ENCODE measurements at places on chromosomes 2 and 18. TPM values are rescaled to one million over a fixed set of nuclear protein-coding genes. Genes with fewer than 3 reads are reported as not detected.

DNA sequence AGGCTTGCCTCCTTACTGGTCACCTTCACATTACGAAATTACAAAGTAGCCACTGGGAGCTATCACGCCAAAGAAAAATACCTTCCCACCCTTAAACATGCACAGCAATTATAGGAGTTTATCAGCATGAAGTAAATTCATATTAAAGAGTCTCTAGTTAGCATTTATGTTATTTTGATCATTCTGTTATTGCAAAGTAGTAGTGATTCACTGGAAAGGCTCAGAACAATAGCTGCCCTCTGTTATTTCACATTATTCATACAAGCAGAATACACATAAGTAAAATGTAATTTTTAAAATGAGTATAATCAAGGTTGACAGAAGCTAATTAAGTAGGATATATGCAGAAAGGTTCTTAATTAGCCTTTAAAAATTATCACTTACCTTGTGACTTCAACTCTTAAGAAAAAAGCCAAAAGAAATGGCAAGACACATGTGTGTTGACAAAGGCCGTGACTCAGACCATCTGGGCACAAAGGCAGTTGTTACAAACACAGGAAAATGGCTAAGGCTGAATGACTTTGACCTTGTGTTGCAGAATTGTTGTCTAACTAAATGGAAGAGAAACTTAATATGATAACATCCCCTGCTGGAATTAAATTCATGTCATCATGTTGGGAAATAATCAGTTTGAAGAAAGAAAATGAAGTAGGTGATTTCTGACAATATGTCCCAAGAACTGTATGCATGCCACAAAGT lies 108.3 kb downstream of the ARL6IP6 start:
- peak; percentile 89 for DNase-seq

GRCh38 chr2:206225435-206226232 lies 48.8 kb upstream of the ZDBF2 start:
- DNase-seq = no peak

DNA sequence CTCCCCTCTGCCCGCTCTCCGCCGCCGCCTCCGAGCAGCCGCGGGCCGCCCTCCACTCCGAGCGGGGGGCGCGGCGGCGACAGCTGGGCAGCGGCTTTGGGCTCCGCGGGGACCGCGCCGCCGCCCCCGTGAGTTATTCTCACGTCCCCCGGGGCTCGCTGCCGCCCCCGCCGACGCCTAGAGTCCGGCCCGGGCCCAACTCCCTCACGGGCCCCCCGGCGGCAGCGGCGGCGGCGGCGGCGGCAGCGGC lies 645 bp downstream of the MIB1 start:
- peak; percentile 67 for DNase-seq

DNA sequence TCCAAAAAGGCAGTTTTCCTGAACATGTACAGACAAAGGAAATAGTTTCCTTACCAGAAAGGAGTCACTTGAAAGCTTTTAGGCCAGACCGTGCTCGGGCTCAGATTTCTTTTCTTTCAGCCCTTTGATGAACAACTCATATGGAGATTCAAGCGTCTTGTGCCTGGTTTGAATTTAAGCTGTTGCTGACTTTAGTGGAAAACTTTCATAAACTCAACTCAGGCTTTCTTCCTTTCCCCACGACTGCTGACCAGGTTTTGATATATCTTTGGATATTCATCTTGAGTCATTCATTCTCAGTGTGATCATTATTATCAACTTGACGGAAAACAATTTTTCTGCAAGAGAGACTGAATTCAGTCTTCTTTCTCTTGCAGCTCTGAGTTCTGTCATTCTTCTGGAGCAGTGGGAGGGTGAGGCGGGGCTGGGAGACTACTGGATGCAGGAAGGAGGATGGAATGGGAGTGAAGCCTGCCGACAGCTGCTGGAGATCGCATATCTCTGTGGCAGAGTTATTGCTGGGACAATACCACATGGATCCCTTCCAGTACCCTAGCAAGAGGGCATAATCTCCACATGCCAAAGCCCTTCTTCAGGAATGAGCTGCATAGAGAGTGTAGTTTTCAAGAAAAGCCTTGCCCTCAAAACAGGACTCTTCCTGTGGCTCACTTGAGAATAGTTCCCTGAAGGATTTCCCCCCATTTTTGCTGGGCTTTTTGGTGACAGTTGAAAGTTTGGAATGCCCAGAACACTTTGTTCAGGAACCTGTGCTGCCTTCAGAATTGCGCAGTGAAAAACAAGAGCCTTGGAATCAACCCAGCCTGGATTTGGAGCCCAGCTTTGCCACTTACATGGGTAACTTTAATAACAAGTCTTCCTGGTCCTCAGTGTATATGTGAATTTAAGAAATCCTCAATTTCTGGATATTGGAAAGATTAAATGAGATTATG lies 364.4 kb downstream of the ZNF521 start:
- peak; percentile 63 for DNase-seq

- no peak for DNase-seq
Measured at GRCh38 chr18:31102025-31102684, at the start of gene DSC2. DSC2 (minus strand) TSS chr18:31102421; CDS start chr18:31101971, 450 bp downstream.

DNA sequence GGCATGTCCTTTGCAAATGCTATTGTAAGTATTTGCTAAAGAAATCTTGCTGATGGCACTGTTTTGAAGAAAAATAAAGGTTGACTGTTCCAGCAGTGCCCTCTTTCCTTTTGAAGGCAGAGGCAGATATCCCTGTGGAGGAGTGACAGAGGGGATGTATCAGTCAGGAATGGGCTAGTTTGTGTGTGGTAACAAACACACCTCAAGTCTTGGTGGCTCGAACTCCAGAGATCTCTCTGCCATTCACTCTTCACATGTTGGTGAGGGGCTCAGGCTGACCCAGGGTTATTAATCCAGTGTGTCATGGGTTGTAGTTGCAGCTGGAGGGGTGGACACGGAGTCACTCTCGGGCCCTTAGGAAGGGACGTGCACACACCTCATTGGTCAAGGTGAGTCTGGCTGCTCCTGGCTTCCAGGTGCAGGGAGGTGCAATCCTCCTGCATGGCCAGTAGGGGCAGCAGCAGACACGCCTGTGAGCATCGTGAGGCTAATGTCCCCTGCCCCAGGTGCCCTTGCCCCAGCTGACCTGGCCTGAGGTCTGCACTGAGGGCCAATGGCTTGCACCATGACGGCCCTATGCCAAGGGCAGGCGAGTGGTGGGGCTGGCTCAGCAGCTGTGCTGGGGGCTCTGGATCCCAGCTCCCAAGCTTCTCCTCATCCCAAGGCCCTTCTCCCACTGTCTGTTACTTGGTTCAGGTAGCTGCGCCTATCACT lies 146.5 kb downstream of the ASB1 start:
- no peak for DNase-seq

DNA sequence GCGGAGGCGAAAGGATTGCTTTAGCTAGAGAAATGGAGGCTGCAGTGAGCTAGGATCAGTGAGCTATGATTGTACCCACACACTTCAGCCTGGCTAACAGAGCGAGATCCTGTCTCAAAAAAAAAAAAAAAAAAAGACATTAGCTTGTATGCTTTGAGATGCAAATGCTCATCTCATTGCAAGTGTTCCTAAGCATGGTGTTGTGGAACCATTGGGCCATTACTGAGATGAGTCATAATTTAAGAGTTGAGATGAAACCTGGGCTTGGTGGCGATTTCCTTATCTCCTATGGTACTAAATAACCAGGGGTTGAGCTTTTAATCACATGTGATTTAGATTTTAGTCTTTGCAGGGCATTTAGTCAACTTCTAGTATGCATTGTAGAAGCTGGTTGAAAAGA lies 2.2 kb downstream of the PLEKHA3 start:
- DNase-seq = peak; percentile 11

GRCh38 chr2:219350710-219351221 lies 18.2 kb upstream of the RESP18 start:
- peak; percentile 84 for DNase-seq

DNA sequence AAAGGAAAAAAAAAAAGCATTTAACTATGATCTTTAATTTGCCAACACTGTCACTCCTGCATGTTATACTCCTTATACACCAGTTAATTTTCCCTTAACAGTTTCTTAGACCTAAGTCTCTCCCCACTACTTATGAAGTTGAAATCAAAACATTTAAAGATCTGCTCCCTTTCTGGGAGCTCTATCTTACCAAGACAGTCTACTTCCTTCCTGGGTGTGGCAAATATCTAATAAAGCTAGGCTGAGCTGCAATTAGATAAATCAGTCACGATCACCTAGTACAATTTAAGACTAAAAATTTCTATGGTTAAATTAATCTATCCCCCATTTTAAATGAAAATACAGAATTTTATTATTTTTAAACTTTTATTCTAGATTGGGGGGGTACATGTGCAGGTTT lies 33.4 kb downstream of the PUM2 start:
- no peak for DNase-seq

- no peak for DNase-seq
Measured at GRCh38 chr18:32804134-32804888, 31.5 kb upstream of the KLHL14 start.

GRCh38 chr2:101371636-101372035 lies 15.7 kb downstream of the CREG2 start:
- DNase-seq = no peak

- no peak for DNase-seq
Measured at GRCh38 chr2:241300000-241300399, 15.5 kb downstream of the HDLBP start.

GRCh38 chr2:82789851-82790205 lies 1669.3 kb downstream of the SUCLG1 start:
- DNase-seq = no peak

DNA sequence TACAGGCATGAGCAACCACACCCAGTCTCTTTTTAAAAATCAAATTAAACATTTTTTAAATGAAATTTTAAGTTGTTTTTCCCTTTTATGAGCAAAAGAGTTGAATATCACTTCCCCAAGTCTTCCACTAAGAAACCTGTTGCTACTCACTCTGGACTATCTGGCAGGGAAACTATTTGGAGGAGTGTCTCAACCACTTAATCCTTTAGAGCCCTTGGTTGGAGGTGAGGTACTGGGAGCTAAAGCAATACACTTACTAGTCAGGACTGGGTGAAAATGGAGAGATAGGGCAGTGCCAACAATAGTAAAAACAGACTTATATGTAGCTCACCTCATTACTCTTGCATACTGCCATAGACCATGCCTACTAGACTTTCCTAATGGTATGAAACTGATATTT lies 135.5 kb downstream of the RND3 start:
- no peak for DNase-seq

DNA sequence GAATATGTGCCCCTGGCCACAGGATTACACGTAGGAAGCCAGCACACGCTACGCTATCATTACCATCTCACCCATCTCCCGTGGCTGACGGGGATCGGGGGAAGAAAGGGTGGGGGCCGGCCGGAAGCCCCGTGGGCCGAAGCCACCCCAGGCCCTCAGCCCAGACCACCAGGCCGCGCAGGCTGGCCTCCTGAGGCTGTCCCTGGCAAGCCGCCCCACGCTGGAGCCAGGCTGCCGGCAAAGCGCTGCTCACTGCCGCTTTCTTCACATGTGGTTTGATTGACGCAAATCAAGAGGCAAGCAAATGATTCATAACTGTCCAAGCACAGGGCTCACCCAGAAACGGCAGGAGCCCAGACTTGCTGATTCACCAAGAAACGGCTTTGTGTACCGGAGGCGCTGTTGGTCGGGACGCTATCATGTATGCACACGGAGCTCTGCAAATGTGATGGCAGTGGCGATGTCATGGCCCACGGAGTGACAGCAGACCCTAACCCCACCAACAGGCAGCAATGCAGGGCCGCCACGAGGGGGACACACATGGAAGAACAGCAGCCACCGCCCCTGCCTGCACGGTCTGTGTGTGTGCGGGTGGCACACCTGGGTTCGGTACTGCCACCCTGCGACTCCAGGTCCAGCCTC lies 125.7 kb downstream of the HDAC4 start:
- DNase-seq = peak; percentile 99

GRCh38 chr2:240919786-240920782 lies 13.9 kb downstream of the CROCC2 start:
- DNase-seq = no peak

DNA sequence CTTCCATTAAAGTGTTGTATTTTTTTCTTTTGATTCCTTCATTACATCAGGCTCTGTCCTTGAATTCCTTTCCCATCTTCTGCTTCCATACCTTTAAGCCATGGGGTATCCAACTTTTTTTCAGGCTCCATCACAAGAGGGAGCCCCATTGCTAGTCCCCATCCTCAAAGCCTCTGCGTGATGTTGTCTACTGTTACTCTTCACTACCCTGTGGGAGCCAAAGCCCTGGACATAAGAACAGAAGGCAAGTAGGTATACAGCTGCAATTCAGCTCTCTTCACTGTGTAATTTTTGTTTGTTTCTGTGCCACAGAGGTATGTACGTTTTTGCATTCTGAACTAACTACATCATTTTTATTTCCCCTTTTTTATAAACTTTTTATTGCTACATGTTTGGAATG lies 36.6 kb upstream of the CCNYL1 start:
- DNase-seq = no peak

GRCh38 chr18:79640875-79641274 lies 38.7 kb upstream of the CTDP1 start:
- no peak for DNase-seq

DNA sequence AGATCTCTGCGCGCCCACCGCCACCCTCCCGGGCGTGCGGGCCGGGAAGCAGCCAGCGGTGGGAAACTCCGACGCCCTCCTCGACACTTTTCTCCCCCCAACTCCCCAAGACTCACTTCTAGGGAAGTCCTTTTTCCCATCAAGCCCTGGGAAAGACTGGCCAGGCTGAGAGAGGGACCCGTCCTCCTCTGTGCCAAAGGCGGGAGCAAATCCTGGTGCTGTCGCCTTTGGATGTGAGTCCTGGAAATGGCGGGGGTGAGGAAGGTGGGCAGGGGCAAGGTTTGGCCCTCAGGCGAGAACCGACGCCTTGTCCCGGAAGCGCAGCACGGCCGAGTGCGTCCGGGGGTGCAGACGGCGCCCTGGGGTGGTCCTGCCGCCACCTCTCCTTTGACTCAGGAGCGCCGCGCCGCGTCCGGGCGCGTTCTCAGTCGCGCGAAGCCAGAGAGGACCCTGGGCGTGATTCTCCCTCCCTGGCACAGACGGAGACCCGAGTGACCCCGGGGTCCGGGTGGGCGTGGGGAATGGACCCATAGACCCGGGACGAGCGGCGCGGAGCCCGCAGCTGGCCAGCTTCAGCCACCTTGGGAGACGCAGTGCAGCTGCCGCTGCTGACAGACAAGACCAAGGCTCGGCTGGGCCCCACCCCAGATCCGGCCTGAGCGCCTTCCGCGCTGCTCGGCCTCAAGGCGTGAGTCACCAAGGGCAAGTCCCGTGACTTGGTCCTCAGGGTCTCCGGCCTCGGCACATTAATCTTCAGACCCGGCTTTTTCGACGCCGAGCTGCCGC lies 3.5 kb upstream of the LBX2 start:
- DNase-seq = peak; percentile 93

Gene CRYGC
- not detected for total RNA-seq

Gene STON1
- total RNA-seq = 4.9 TPM

Gene C18orf63
- not detected for total RNA-seq

Gene APCDD1
- total RNA-seq = not detected

Gene CYTIP
- total RNA-seq = not detected

Gene LOXHD1
- total RNA-seq = not detected

Gene CNGA3
- total RNA-seq = 0.51 TPM
